ENCODE measurements at places on chromosomes 7 and 10.

GRCh38 chr10:17989908-17990767, 38.4 kb downstream of the SLC39A12 start:
- DNase-seq = peak; percentile 55

DNA sequence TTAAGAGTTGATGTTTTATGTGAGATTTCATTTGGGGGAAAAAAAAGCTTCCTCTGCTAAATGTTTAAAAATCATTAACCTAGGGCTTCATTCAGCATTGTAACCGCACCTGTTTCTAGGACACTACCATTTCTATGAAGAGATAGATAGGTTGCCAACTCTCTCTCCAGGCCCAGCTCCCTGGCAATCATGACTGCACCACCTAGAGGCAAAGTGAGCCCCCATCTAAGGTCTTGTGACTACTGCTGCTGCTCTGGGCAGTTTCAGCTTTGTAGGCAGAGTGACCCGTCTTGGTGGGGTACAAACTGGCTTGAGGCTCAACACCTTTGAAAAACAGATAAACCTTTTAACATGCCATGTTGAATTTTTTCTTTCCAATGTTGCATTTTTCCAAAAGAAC, 27.3 kb upstream of the MRC1 start:
- DNase-seq = no peak

GRCh38 chr7:5595545-5596045, 172.0 kb upstream of the TNRC18 start:
- DNase-seq = peak; percentile 88

GRCh38 chr7:81956520-81956919, 186.7 kb upstream of the HGF start:
- no peak for DNase-seq

- DNase-seq = no peak
Observed at GRCh38 chr10:52465202-52465601, 151.1 kb downstream of the DKK1 start.
